Left renal cortex interstitium (tissue), 4 donors: ENCODE measurements at places on chromosomes 3 and 15. TPM values are rescaled to one million over a fixed set of nuclear protein-coding genes. Genes with fewer than 3 reads are reported as not detected.

SMAD6 gene
- polyA plus RNA-seq = 46.7 TPM

CADPS gene
- 1.2 TPM for polyA plus RNA-seq

ACAP2 gene
- polyA plus RNA-seq = 41.1 TPM

SCAANT1 gene
- polyA plus RNA-seq = not detected

CCDC39 gene
- 4.3 TPM for polyA plus RNA-seq

SEMA7A gene
- 7.2 TPM for polyA plus RNA-seq

FAH gene
- 37.7 TPM for polyA plus RNA-seq

APPL1 gene
- 47.3 TPM for polyA plus RNA-seq

AGBL1 gene
- polyA plus RNA-seq = 0.08 TPM

ECE2 gene
- not detected for polyA plus RNA-seq

MNS1 gene
- 35.3 TPM for polyA plus RNA-seq

TERC gene
- 0.56 TPM for polyA plus RNA-seq

NEDD4 gene
- 15.2 TPM for polyA plus RNA-seq

VIPR1 gene
- 1.6 TPM for polyA plus RNA-seq

CACNA2D3 gene
- polyA plus RNA-seq = 2.1 TPM

LSAMP gene
- 15.4 TPM for polyA plus RNA-seq

IQSEC1 gene
- 42.2 TPM for polyA plus RNA-seq

MYO5C gene
- 30.6 TPM for polyA plus RNA-seq

TWF2 gene
- 28.4 TPM for polyA plus RNA-seq

SEMA6D gene
- 31.0 TPM for polyA plus RNA-seq

GP9 gene
- 1.5 TPM for polyA plus RNA-seq

CPN2 gene
- polyA plus RNA-seq = 0.49 TPM

DPPA2 gene
- 1.0 TPM for polyA plus RNA-seq

PSMA4 gene
- polyA plus RNA-seq = 269 TPM

NSUN3 gene
- polyA plus RNA-seq = 13.9 TPM

FMN1 gene
- polyA plus RNA-seq = 13.7 TPM

TEX55 gene
- not detected for polyA plus RNA-seq

NR2E3 gene
- 0.62 TPM for polyA plus RNA-seq

P2RY13 gene
- polyA plus RNA-seq = 1.2 TPM

RETNLB gene
- not detected for polyA plus RNA-seq
